ENCODE measurements at places on chromosomes 3 and 15.

DNA sequence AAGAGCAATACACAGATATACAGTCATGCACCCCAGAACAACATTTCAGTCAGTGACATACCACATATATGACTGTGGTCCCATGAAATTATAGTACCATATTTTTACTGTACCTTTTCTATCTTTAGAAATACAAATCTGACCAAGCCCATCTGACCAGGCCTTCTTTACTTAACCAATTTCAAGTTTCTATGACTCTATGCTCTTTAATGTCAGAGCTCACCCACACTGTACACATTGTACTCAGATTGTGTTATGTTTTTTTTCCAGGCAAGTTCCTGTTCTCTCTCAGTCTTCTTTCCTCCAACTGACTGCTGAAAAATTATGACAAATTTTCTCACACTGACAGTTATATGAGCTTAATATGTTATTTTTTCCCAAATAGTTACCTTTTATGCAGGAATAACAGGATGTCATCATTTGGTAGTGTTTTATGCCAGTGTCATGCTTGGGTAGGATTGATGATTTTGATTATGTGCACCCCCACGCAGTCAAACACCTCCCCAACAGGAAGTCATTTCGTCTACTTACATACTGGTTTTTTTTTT is 8.0 kb upstream of the CBLB start:
- DNase-seq, result no peak

DNA sequence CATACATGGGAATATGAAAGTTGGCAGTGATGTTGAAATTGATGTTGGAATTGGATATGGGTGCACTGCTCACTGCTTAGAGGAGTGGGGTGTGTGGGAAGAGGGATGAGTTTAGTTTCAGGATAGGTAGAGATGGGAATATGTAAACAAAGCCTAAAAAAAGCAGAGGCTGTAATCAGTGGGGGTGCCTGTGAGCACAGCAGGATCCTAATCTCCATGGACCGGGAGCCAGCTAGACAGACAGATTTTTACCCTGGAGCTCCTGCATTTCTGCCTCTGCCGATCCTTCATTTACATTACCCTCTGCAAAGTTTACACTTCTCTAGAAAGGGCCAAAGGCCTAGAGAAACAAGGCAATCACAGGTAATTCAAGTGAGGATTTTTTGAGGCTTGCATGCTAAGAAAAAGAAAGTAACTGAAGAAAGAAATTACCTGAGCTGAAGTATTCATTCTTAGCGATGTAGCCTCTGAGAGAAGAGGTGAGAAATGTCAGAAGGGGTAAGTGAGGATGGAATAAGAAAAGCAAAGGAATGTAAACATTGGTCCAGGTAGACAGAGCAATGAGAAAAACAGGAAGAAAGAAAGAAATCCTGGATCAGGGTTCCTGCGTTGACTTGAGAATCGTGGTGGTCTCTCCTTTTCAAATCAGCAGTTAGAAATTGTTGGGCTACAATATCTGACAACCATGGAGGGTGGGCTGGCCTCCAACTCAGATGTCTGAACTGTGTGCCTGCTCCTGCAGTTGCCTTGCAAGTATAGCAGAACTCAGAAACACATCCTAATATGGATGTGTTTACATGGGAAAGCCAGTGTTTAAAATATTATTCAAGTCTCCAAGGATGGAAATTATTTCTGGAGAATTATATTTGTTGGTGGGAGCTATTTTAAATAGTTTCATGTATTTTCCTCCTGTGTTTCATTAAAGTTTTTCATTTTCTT is 79.8 kb downstream of the CRTC3 start:
- DNase-seq, result no peak

GRCh38 chr15:71223516-71223915 is 108.2 kb downstream of the THSD4 start:
- DNase-seq, result no peak

DNA sequence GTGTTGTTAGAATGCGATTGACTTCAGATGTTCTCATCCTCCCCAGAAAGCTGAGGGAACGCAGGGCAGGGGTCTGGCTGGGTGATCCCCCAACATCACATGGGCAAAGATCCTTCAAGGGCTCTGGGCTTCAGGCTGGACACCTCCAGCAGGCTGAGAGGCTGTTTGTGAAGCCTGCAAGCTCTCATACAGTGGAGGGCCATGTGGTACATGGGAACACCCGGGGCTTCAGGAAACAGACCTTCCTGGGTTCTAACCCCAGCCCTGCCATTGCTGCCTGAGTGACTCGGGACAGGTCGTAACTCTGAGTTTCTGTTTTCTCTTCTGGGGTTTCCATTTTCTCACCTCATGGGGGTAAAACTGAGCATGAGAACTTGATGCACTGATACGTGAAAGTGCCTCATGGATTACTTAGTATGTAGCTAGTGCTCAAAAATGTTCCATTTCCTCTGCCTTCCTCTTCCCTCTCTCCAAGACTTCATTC is 81.2 kb downstream of the TLE3 start:
- no peak for DNase-seq

- no peak for DNase-seq
Measured at GRCh38 chr15:40034186-40034946, 4.6 kb downstream of the SRP14 start.

DNA sequence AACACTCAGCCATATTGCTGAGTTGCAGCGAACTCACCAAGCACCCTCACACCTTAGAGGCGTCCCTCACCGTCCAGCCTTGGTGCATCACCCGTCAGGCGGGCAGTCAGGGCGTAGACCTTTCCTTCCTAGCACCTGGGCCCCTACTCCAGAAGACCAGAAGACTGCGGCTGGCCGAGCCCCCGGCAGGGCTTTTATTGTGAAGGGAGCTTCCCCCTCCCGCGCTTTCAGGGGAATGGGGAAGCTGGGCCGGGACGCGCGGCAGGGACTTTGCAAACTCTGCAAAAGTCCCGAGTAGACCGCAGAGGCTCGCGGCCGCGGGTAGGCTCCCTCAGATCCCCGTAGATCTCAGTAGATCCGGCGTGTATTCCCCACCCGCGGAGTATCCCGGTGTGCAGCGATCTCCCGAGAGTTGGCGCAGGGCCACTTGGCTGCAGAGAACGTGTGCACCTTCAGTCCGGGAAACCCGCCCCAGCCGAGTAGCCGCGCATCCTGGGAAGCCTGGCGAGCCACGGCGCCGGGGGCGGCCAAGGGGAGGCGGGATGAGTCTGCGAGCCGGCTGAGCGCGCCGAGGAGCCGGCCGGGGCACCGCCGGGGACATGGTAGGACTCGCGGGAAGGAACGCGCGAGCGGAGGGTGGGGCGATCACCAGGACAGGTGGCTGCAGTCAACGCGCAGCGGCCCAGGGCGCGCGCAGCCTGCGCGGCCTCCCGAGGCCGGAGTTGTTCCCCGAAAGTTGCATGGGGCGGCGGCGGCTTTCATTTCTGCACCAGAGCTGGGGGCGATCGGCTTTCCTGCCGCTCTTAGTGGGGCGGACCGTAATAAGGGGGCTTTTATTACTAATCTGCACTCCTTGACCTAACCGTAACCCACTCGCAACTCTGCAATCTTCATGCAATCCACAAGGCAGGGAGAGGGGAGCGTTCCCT is at the start of gene GASK1A:
Gene GASK1A, plus strand, starts transcription at position 268 of the 929 bp plus-strand sequence. Its CDS starts 332 bp downstream, at position 600.
- peak; percentile 20 for DNase-seq

GRCh38 chr3:37538747-37539146 is 322.9 kb upstream of the CTDSPL start:
- DNase-seq, result no peak

- DNase-seq, result no peak
Measured at GRCh38 chr3:64073158-64073761, 50.0 kb upstream of the PSMD6 start.

GRCh38 chr3:44050101-44050500 is 191.6 kb upstream of the TOPAZ1 start:
- no peak for DNase-seq

DNA sequence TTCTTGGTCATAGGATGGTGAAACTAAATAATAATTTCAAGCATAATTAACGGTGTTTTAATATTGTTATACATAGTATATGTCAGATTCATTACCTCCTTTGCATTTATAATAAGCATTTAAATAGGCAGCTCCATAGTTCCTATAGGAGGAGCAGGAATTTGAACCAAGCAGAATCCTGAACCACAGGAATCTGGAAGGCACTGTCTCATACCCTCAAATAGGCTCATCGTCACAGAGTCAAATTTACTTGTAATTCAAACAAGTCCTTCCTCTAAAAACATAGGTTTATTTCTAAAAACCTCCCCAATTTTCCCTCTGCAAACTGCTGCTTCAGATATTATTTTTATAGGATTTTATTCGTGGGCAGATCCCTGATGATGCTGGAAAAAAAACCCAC is 376.3 kb upstream of the ARHGEF26 start:
- DNase-seq, result no peak

DNA sequence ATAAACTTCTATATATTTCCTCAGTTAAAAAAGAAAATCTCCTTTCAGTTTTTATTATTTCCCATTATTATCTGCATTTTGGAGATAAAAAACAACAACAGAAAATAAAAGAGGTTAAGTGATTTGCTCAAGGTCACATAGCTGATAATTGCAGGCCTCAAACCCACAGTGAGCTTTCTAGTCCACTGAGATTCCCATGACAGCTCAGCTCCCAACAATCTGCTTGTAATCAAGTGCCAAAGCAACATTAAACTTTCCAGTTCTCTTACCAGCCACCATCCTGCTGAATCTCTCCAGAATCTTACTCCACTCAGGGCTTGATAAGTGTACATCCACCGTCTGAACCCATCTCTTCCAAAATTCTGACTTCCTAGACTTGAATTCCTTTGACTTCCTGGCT is 318.2 kb upstream of the SEMA6D start:
- DNase-seq, result no peak

DNA sequence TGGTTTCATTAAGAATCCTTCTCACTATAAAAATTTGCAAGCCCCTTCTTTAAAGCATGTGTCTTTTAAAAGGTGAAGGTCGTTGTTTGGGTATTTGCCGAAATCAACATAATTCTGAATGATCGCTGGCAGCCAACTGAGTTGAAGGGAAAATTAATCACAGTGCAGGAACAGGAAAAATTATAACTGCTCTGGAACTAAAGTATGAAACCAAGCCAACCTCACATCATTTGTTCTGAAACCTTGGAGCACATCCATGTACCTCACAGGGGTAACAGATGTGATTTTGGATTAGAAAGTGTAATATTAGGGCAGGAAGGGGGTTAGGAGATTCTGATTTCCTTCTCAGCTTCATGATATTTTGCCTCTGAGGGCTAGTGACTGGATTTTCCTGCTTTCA is 52.2 kb upstream of the PTX3 start:
- DNase-seq, result no peak

DNA sequence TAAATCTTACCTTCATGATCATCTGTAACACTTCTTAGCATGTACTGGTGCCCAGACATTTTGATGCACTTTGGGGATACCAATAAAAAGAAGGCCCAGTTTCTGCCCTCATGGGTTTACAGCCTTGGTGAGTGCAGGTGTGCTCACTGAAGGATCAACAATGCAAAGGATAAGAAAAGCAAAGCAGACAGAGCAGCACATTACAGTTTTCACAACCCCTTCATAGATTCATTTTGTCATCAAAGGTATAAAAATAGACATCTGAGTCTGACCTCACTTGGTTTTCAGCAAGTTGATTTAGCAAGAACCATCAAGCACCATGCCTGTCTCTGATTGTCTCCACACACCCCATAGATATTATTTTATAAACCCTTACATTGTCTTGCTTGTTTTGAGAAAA is 77.6 kb downstream of the BFSP2 start:
- no peak for DNase-seq

- DNase-seq, result no peak
Measured at GRCh38 chr15:60485365-60486055, 6.6 kb upstream of the ICE2 start.

DNA sequence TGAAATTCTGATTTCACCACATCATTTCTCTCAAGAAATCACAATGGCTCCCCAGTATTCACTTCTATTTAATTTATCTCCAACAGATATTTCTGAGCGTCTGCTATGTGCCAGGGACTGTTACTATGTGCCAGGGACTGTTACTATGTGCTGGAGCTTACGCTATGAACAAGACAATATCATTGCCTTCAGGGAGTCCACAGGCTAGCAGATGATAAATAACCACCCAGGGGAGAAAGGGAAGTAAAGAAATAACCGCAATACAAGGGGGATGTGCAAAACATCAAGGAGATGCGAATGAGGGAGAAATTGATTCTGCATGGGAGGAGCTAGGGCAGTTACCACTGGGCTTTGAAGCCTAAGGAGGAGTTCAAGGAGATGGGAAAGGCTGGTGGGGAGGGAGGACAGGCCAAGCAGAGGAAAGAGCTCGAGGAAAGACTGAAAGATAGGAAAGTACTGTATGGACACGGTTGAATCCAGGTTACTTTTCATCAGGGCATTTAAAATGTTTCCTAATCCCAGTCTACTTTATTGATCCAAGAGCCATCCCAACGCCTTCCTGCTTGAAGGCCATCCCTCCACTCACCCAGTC is 2.5 kb downstream of the THSD4 start:
- no peak for DNase-seq

- no peak for DNase-seq
Measured at GRCh38 chr3:161925749-161926360, 429.2 kb downstream of the OTOL1 start.

DNA sequence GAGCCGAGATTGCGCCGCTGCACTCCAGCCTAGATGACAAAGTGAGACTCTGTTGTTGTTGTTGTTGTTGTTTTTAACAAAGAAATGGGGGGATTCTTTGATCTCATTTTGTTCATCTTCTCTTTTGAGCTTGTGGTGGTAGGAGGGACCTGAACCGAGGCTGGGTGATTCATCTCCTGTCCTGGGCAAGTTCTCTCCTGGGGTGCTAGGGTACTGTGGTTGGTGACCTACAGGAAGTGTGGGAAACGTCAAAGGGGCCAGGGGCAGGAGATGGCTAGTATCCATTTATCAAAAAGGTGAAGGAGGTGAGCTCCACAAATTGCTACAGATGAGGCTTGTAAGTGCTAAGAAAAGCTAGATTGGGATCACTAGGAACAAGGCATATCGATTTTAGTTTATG is 14.3 kb downstream of the PPCDC start:
- DNase-seq, result no peak

DNA sequence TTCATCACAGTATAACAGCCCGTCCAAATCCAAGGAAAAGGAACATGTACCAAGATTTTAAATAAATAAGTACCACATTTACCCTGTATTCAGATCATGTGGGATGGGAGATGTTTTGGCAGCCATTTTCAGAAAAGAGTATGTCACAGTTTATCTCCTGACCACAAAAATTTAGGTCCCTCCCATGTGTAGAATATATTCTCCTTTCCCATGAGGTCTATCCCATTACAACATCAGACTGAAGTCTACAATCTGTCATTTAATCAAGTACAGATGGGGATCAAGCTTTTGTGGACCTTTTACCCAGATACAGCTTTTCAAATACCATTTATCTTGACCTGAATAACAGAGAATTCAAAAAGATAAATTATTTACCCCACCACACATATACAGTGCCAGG is 444.5 kb downstream of the PLOD2 start:
- DNase-seq, result no peak

GRCh38 chr3:177041021-177041729 is 156.1 kb downstream of the TBL1XR1 start:
- DNase-seq, result no peak
